Stomach (tissue), 19 donors: ENCODE measurements at places on chromosomes 7 and 10.

DNA sequence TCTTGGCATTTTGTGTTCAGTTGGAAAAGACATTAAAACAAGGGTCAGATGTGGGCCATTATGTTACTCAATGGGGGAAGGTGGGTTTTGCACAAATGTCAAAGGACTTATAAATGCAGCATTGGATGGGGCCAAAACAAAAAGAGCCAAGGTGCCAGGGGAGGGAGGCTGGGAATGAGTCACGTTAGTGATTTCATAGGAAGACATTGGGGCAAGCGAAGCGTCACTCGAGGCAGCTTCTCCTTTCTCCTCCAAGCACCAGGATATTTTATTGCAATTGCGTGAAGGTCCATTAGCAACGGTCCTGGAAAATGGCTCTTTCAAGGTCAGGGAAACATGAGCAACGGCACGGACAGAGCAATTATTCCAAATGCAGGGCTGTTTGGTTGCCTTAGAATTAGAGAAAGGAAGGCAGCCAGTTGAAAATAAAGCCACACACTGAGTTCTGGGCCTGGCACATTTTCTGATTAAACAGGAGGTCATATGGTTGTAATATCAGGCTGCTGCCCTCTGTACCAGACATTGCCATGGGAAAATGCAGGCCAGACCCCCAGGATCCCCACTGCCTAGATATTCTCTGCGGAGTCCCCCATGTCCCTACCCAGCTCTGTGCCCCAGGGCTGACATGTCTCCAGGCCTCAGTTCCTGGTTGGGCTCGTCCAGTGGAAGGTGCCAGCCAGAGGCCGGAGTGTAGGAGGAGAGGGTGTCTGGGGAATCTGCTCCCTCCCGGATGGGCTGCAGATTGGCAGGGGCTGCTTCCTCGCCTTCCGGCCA, 63.3 kb upstream of the NANOS1 start:
- DNase-seq: no peak

- no peak for DNase-seq
Observed at GRCh38 chr10:59177031-59177797, 771 bp downstream of the PHYHIPL start.

DNA sequence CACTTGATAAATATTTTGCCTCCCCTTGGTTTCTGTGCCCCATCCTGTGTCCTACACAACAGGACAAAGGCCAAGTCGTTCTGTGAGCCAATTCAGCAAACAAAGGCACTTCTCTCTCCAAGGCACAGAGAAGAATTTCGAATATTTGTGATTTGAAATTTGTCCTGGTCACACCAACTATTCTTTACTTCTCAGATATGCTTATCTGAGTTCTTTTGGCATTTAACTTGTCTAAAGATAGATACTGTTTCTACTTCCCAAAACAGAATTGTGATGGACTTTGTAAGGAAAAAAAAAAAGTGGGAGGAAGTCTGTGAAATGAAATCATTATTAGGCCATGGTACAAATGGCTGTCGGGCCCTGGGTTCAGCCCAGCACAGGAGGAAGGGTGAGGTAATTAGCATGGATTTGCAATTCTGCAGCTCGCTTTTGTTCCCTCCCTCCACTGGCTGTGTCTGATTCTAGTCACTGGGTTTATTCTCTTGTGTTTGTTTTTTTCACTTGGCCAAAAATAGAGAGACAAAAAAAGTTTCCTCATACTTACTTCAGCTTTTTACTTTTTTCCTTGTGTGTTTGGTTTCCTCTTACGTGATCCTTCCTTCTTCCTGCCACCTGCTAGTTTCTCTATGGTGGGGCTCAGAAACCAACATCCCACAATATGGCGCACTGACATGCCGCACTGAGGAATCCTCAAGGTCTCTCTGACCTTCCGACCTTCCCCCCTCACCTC, 108.2 kb upstream of the MKLN1 start:
- DNase-seq: peak; percentile 29

DNA sequence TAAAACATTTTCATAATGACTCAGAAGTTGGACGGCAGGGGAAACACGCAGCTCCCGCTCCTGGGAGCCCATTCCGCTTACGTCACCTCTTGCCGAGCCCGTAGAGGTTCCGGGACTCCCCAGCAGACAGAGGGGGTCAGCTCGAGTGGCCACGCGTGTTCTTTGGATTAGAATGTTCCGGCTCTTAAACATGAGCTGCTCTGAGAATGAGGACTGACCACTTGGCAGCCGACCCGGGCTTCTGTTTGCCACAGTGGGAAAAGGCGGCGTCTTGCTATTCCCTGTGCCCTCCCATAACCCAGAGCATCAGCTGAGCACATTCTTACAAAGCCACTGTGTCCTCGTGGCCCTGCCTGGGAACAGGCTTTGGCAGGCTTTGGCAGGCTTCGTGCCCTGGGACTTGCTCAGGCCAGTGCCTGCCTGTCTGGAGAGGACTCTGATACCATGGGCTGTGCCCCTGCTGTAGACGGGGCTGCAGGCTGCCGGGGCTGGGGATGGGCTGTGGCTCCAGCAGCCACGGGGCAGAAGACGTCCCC, 40.1 kb downstream of the PFKP start:
- peak; percentile 70 for DNase-seq

DNA sequence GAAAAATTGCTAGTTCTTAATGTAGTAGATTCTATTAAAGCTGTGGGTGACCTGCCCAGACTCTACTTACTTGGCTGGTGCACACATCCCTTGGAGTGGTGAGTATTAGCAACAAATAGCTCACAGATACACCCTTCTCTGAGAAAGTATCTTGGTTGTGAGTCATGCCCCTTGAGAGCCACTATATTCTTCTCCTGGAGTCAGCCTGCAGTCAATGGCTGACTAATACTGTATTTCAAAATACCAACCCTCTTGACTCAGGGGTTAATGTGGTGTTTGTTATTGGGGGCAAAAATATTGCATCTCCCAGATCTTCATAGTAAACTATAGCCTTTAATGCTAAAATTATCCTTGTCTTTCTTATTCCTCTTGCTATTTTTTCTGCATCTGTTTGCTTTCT, 354.9 kb downstream of the BMPER start:
- DNase-seq: no peak

DNA sequence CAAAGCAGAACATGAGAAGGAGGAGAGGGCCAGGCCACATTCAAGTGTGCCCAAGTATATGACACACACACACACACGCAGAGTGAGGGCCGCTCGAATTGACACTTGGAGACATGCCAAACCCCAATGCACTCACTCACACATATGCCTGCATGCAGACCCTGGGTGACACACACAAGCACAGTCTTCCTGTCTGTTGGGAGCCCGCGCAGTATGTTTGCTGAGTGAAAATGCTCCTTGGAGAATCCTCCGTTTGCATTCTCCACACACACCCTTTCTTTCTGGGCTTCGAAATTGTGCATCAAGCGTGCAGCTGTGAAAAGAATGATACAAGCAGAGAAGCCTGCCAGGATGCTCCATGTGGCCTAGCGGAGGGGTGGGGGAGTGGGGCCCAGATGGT, 120.9 kb downstream of the PLXNA4 start:
- DNase-seq: no peak

DNA sequence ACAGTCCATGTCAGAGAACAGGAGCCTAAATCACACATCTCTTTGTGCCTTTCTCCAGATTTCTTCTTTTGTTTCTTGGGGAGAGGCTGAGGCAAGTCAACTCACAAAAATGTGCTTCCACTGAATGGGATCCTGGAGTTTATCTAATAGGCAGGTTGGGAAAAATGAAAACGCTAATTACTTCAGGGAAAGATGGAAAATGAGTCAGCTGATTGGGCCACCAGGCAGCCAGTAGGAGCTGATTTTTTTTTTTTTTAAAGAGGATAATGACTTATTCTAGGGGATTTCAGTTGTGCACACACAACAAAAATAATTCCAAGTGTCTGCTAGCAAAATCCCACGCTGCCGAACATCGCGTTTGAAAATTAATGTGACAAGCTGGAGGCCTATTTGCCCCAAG, 412.8 kb upstream of the ZMIZ1 start:
- no peak for DNase-seq

- DNase-seq: no peak
Observed at GRCh38 chr7:130955565-130955919, 221.5 kb upstream of the KLF14 start.

DNA sequence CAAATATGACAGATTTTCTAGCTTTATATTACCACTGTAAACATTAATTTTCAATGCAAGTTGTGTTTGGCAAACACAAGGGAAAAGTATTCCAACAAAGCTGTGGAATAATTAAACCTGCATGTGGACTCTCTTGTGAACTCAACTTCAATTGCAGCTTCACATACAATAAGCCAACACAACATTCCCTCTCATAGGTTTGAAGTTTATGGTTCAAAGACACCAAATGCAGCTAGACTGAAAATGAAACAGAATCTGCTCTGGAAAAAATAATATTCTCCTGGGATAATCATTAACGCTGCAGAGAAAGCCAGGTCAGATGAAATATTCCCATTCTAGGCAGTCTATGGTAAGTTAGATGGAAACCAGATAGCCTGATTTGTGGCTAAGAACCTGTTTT, 105.8 kb upstream of the VIPR2 start:
- DNase-seq: no peak

DNA sequence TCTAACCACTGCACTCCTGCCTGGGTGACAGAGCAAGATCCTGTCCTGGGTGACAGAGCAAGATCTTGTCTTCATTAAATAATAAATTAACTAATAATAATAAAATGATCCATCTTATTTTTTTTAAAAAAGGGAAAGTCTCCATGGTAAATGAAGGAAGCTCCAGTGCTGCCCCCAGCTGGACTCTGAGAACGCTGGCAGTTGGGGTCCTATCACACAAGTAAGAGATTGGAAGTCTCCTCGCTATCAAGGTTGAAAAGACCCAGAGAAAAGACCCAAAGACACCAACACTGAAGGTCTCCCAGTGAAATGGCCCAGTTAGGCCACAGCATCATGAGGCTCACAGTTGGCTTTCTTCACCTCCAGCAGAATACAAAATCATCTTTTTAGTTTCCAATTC, 13.8 kb upstream of the C10orf67 start:
- DNase-seq: no peak

GRCh38 chr10:112216151-112216550, 32.6 kb upstream of the GPAM start:
- DNase-seq: no peak

DNA sequence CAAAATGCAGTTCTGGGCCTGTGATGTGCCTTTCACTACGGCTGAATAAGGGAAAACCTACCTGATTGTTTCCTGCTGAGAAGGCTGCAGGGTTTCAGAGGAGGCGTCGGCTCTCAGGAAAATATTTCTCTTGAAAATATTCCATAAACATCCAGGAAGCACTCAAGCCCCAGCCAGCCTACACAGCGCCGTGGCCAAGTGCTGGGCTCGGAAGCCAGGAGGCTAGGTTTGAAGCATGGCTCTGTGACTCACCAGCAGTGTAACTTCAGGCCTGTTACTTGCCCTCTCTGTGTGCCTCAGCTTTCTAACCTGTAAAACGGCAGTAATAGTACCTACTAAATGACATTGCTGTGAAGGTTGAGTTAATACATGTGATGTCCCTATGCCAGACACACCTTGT, 399.1 kb downstream of the GATA3 start:
- peak; percentile 9 for DNase-seq

GRCh38 chr7:112152186-112152585, 54.0 kb downstream of the DOCK4 start:
- no peak for DNase-seq

DNA sequence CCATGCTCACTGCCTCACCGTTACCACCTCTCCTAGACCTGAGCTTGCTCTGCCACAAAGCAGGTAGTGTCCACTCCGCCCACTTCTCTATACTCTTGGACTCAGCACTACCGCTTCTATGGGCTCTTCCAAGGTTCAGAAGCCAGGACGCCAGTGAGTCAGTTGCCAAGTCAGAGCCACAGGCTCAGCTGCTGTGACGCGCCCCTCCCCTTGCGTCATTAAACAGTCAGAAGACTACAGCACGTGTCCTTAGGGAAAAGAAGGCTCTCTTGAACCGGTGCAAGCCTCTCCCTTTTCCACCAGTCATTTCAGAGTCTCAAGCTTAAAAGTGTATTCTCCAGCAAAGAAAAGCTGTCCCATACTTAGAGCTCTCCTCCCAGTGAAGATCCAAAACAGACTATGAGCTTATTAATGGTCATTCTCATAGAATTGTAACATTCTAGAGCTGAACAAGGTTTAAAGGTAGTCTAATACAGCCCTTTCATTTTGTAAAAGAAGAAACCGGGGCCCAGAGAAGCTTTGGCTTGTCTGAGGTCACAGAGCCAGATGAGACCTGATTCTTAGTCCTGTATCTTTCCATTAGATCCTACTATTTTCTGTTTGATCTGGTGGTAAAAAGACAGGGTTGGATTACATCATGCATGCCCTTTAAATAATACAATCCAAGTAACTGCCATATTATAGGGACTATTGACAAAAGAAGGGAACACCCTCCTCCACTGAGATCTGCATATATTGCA, 40.9 kb upstream of the MET start:
- peak; percentile 83 for DNase-seq

DNA sequence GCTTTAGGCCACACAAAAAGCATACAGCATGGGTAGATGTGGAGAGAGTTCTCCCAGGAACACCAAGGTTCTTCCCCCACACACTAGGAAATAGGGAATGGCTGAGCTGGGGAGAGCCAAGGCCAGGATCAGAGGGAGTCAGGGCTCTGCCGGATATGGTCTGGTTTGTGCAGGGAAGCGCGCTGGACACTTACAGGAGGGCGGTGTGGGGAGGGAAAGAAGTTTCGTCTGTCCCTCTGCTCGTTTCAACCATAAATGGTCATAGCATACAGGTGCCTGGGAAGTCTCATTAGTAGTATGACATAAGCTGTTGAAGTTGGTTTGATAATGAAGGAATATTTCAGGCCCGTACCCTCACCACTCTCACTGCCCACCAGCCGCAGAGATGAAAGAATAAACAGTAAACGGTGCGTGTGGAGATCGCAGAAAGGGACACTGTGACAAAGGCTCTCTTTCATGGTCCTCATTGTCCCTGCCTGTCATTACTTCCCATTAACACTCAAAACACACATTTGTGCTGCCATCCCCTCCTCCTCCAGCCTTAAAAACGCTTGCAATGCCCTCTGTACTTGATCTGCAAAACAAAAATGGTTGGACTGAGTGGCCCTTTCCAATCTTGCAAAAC, 207.2 kb downstream of the CELF2 start:
- no peak for DNase-seq

GRCh38 chr10:126736727-126737126, 66.2 kb upstream of the C10orf90 start:
- no peak for DNase-seq

DNA sequence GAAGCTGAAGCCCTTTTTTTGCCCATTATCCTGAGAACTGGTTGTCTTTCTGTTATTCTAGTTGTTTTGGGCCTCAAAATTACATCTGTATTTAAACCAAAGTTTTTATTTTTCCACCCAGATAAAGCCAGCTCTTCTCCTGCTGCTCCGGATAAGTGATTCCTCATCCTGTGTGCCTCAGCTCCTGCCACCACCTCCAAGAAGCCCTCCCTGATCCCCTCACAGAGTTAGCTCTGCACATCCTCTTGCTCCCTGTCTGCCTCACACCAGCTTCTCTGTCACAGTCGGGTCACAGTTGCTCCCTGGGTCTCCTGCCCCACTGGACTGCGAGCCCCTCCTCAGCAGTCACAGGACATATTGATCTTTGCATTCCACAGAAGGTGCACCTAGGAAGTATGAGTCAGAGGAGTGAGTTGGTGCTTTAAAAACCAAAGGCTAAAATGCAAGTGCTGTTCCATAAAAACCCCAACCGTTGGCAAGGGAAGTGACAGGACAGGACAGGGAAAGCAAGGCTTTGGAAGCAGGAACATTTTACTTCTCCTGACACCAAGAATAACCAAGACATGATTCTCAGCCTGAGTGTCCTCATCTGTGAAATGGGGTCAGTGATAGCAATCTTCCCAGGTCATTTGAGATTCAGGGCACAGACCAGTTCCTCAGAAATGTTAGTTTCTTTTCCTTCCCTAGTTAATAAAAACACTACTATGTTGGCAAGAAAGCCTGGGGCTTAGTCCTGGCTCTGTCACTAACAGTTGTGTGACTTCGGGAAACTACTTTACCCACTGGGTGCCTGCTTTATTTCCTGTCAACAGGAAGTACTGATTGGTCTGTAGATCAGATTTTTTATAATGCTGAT, 36.5 kb upstream of the EEPD1 start:
- DNase-seq: no peak
